NCI-H2029 treated with DMSO at 0.1 percent for 48 hours (cell line): ENCODE measurements at places on chromosomes 3 and 15.

DNA sequence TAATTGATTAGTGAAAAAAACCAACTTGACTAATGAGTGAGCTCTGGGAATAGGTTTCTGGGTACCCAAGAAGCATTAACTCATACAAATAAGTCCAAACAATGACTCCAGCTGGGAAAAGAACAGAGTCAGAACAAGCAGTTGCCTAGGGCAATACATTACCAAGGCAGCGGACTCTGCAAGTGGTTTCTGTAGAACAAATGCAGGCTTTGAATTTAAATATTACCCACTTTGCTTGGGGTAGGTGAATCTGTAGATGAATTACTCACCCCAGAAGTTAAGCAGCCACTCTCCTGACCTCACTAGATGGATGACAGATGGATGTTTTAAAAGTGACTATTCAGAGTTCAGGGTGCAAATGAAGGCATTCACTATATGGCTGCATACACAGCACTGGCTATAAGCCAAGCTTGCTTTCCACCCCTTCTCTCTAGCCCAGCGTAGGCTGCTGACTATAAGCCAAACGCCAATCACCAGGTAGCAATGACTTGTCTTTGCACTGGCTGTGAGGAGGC lies 73.1 kb upstream of the BHLHE40 start:
- no peak for DNase-seq

GRCh38 chr3:52484680-52485461 lies 10.3 kb upstream of the STAB1 start:
- no peak for DNase-seq

DNA sequence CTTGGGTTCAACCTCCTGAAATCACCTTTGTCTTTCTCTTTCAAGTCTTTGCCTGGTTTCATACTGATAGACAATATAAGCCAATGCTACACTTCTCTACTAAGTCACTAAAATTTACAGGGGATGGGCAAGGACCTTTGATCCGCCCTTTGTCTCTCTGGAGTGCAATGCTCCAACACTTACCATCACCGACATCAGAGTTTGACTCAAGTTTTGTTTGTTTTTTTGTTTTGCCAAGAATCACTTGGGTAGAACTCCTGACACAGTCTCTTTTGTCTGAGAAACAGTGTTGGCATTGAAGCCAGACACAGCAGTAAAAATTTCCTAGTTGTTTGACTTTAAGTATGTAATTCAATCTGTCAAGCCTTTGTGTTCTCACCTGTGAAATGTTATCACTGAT lies 29.3 kb downstream of the NFKBIZ start:
- DNase-seq = peak; percentile 78

GRCh38 chr3:23739536-23739935 lies 66.2 kb upstream of the UBE2E1 start:
- DNase-seq = no peak

DNA sequence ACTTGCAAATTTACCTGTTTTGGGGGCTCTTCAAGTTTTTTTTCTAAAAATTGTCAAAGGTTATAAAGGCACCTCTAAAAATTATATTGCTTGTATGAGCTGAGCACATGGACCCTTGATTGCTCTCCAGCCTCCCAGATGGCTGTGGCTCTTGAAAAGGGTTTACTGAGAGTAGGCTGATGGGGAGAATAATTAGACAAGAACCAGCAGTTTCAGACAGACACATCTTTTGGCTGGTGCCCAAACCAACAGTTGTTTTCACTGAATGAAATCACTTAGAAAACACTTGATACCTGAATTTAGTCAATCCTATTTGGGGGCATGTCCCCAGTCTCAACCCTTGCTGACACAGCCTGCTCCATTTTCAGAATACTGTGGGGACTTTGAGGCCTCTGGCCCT lies 217.6 kb downstream of the KBTBD8 start:
- no peak for DNase-seq

DNA sequence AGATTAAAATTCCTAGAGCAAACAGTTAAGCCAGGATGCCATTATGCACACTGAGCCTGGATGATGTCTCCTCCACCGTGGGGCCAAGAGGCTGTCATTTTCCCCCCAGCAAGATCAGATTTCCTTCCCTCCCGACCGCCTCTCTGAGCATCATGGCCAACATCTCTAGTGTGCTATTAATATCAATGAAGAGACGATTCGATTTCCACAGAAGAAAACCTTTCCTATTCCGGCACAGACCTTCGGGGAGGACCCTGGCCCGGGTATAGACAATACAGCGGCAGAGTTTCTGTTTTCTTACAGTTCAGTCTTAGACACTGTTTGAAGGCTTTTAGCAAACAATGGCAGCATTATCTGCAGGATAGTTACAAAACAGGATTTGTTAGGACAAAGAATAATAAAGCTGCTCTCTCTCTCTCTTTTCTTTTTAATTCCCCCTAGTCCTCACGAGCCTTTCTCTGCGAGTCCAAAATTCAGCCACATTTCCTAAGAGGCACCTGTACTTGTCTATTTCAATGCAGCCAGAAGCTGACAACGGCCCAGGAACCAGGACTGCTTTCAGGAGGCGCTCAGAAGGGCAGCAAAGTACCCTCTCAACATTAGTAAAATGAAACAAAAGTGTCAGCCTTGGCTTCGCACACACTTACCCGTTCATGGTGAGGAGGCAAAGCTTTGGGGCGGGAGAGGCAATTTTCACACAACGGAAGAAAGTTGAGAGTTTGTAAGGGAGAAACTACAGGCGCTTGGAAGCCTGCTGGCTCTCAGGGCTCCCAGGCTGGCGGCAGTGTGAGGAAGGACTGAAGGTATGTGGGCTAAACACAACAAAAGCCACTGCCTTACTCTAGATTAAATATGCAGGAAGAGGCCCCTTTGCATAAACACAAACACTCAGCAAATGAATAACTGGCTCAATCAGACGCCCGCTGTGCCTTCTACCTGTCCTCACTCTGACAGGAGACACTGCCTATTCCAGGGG lies 278.0 kb downstream of the FOXP1 start:
- DNase-seq = no peak

DNA sequence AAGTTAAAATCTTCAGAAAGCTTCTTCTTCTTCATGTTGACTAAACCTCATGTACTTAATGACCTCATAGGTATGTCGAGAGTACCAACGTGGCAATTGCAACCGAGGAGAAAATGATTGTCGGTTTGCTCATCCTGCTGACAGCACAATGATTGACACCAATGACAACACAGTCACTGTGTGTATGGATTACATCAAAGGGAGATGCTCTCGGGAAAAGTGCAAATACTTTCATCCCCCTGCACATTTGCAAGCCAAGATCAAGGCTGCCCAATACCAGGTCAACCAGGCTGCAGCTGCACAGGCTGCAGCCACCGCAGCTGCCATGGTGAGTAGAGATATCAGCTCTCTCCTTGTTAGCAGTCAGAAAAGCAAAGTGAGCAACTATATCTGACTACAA lies 176.5 kb downstream of the MBNL1 start:
- DNase-seq = no peak

DNA sequence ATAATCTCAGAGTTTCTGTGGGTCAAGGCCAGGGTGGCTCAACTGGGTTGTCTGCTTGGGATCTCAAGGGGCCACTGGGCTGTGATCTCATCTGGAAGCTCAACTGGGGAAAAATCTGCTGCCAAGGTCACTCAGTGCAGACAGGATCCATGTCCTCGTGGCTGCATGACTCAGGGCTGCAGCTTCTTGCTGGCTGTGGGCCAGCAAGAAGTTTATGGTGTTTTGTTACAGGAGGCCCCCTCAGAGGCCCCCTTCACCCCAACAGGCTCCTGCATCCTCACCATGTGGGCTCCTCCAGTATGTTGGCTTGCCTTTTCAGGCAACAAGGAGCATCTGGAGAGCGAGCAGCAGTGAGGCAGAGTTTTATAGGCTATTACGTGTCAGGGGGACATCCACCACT lies 14.6 kb downstream of the OCA2 start:
- DNase-seq = no peak

DNA sequence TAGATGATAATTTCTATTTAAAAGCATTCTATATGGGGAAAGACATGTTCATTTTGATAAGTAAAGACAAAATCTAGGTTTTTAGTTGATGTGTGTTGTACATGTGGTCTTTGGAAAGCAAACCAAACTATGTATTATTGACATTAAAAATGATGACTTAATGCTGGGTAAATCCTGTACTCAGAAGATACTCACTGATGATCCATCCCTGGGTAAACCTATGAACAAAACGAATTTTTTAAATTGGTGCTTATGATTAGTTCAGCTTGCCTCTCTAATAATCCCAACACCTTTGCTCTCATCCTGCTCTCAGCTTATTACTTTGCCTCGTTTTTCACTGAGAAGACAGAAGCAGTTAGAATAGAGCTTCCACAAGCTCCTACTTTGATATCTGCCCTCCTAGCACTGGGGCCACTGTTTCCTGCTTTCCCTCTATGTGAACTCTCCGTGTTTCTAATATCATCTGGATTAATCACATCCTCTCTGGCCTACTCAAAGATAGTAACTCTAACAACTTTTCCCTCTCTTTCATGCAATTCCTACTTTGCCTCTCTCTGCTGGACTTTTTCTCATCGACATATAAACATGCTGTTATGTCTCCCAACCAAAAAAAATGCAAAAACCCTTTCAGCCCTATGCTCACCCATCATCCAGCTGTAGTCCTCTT lies 29.3 kb downstream of the RARRES1 start:
- no peak for DNase-seq

- DNase-seq = no peak
Observed at GRCh38 chr3:149170672-149171071, 41.2 kb downstream of the HPS3 start.

DNA sequence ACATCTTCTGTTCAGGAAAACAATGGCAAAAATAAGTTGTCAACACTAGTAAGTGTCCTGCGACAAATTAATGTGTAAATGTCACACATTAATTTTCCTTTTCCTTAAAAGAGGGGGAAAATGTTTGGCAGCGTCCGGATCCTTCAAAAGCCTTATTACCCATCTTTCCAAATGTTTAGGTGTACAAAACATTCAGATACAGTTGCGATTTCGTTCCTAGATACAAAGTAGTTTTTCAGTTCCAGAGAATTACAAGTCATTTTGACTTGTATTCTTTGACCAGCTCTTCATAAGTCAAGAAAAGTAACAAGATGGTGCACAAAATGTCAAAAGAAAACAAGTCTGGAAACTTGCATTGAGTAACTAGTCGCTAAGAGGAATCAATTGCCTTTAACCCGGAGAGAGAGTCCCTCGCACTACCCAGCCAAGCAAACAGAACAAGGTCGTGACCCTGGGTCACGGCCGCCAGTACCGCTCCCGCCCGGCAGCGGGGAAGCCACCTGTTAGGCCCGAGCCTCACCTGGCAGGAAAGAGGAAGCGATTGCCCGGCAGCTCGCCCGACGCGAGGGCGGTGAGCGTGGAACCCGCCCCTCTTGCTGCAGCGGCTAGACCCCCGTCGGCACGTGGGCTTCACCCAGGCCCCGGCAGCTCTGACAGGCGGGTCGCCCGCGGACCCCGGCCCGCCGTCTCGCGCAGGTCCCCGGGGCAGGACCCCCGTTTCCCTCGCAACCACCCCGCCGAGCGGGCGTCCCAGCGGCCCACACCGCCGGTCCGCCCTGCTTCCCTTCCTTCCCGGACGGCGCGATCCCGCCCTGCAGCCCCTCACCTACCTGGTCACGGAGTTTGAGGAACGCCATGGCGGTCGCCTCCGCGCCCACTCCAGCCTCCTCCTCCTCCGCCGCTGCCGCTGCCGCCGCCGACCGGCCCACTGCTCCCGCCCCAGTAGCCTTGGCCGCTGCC lies 61.0 kb upstream of the ANKRD28 start:
- DNase-seq = no peak

DNA sequence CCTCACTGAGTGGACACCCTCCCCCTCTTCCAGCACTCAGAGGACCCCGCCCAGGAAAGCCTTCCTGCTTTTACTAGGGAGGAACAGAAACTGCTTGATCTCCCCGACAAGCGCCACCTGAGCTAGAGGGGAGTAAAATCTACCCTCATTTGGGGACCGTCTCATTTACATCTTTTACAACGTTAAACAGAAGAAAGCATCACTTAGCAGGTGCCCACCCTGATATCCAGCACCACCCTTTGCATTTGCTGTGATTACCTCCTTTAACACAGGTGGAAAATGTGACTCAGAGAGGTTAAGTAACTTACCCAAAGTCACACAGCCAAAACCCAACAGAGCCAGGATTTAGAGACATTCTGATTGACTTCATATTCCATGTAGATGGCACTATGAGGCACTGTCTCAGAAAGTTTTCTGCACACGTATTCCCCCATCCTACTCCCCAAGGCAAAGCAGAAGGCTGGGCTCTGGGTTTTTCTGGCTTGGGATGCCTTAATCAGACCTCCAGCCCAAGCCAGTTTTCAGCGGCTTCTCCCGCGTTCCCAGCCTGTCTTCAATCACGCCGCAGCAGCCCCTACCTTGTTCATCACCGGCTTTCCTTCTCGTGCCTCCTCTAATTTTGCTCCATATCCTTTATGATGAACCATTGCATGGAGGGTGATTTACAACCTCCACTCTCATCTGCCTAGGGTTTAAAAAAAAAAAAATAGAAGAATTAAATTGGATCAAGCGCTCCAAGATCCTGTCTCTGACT lies 314.6 kb upstream of the PROK2 start:
- DNase-seq = no peak

GRCh38 chr3:33629219-33629618 lies 88.8 kb downstream of the CLASP2 start:
- DNase-seq = no peak

DNA sequence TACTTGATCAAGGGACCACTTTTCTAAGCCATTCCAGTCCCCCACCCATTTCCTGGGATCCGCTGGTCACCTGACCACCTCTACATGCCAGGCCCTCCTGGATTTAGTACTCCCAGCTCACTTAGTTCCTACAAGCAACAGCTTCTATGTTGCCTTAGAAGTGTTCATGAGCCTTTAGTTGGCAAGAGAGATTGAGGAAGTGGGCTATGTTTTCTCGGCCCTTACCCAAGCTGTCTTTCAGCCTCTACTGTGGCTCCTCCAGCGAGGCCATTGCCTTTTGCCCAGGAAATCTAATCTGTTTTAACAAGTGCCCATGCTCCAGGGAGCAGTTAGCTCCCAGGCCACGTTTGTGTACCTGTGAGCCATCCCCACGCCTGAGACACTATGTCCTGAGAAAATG lies 4.5 kb upstream of the PRKAR2A start:
- DNase-seq = no peak

GRCh38 chr3:34090876-34091275 lies 292.4 kb downstream of the PDCD6IP start:
- DNase-seq = no peak

- DNase-seq = no peak
Observed at GRCh38 chr15:100596792-100597191, 5.2 kb downstream of the LINS1 start.

- no peak for DNase-seq
Observed at GRCh38 chr15:101161656-101162055, 90.2 kb downstream of the CHSY1 start.
